Activated B cell treated with CpG ODN at 0.5 μM for 24 hours (primary cell): ENCODE measurements at places on chromosomes 4 and X.

DNA sequence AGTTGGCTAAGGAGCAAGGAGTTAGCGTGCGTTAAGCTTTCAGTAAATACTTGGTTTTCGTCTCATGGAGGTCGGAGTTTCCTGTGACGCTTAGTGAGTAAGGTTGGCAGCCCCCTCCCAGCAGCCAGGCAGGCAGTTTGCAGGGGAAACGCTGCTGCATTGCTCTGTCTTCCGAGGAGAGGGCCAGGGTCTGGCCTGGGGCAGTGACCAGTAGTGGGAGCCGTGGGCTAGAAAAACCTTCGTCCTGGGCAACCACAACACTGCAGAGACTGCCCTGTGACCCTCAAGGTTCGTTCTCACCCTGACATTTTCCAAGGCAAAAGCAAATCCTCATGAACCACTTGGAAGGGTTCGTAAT lies 432 bp downstream of the TMEM175 start:
- no peak for DNase-seq

DNA sequence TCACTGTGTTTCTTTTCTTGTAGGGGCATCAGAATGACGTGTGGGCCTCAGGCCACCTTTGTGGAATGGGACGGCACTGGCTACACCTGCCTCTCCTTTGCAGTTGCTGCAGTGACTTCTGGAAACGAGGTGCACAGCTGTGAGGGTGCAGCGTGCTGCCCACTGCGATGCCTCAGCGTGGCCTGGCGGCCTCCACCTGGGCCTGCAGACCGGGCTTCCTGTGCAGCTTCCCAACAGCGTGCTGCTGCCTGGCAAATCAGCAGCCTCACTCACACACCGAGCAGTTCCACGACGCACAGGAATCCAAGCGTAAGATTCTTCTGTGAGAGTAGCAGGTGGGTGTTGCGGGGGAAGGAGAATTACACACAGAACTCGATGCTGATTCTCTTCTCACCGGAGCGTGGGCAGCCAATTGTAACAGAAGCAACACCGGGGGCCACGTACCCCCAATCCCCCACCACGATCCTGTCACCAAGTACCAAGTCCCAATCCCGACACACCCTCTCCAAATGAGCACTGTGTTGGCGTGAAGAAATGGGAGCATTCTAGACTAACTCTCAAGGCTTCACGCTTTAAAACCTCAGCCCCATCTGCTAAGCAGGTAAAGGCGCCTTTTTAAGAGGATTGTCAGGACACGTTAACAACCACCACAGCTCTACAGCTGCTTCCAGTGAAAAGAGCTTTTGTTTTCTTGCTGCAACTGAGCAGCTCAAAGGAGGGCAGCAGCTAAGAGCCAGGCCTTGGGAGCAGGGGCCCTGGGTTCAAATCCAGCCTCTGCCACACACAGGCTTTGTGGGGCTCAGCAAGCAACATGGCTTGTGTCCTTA lies 16.9 kb downstream of the WDR1 start:
- DNase-seq, result no peak

GRCh38 chrX:115560978-115561604 lies at the start of gene PLS3:
Gene PLS3, plus strand, starts transcription at chrX:115561174. Its CDS starts 49,077 bp downstream, at chrX:115610251.
- DNase-seq, result no peak

DNA sequence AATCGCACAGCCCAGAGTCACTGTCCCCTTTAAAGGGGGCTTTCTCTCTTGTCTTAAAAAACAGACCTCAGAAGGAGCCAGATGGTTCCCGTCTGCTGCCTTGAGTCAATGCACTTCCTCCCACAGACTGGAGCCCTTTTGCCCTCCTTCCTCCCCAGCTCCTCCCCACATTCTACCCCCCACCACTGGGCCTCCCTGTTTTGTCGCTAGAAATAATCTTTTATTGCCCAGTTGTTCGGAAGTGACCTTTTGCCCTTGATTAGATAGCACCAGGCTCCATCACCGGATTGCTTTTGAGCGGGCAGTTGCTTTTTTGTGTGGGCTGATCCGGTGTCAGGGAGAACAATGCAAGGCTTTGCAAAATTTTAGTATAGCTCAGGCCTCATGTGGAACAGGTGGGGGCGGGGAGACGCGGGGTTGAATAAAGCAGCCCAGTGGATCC lies 47.7 kb downstream of the SPRY1 start:
- DNase-seq, result peak; percentile 23

GRCh38 chr4:6208416-6208815 lies 8.1 kb upstream of the JAKMIP1 start:
- no peak for DNase-seq

GRCh38 chr4:85482010-85482738 lies 7.2 kb downstream of the ARHGAP24 start:
- no peak for DNase-seq

DNA sequence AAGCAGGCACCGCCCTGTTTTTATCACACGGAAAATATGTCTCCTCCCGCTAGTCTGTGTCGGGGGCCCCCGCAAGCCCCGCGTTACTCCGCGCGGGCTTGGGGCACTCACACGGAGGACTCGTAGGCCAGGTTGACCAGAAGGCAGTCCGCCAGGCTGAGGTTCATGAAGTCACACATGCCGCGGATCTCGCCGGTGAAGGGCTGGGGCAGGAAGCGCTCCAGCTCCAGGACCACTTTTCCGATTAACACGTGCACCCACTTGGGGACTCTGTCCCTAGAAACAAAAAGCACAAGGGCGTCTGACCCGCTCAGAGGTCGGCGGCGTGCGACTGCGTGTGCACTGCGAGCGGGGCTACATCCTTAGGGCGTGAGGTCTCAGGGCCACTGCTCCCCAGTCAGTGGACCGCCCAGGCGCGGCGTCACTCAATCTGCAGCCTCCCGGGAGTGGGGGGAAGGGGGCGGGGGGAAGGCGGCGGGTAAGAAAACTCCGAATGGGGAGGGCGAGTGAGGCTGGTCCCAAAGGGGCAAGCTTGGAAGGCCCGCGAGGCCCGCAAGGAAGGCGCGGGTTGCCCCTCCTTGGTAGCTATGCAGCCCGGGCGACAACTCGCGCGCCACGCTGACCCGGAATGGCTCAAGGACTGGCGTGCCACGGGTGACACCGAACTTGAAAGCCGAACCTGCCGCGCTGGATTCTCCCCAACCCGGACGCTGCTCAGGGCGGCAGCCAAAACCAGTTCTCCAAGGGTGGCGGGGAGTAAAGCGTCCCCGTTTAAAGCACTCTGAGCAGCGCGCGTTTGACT lies 722 bp downstream of the NAAA start:
- DNase-seq, result peak; percentile 70

DNA sequence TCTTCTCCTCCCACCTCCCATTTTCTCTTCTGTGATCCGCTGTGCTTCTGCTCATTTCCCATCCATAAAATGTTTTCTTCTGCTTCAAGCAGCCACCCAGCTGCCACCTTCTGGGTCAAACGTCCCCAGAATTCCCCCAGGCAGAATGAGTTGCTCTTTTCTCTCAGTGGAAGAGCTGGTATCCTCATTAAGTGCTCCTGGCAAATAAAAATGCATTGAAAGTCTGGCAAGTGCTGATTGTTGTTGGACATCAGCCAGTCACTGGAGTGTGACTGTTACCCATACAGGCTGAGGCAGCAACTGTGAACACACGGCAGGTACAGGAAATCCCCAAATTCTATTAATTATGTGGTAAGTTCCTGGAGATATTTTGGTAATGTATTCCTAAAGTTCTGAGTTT lies 52.6 kb downstream of the LIMCH1 start:
- no peak for DNase-seq

DNA sequence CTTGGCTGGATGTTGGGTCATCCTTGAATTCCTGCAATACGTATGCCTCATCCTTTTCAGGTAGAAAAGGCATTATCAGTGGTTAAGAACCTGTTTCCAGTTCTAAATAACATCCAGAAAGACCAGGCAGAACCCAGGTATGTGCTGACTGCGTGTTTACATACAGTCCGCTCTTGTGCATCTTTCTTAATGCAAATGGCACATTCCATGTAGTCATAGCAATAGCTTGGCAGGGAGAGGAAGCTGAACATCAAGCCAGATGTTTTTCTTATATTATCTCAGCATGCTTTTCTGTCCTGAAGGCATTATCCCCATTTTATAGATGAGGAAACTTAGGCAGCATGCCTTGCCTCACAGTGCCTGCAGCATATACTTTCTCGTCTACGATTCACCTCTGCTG lies 2.1 kb downstream of the DCLK2 start:
- no peak for DNase-seq

GRCh38 chr4:34046580-34046979 lies 2197.7 kb downstream of the ARAP2 start:
- no peak for DNase-seq
